Esophagus muscularis mucosa (tissue), 4 donors: ENCODE measurements at places on chromosomes 6 and 20. TPM values are rescaled to one million over a fixed set of nuclear protein-coding genes. Genes with fewer than 3 reads are reported as not detected.
A peak's percentile ranks its signal among the peaks of the same experiment; 100 is the strongest.

DNA sequence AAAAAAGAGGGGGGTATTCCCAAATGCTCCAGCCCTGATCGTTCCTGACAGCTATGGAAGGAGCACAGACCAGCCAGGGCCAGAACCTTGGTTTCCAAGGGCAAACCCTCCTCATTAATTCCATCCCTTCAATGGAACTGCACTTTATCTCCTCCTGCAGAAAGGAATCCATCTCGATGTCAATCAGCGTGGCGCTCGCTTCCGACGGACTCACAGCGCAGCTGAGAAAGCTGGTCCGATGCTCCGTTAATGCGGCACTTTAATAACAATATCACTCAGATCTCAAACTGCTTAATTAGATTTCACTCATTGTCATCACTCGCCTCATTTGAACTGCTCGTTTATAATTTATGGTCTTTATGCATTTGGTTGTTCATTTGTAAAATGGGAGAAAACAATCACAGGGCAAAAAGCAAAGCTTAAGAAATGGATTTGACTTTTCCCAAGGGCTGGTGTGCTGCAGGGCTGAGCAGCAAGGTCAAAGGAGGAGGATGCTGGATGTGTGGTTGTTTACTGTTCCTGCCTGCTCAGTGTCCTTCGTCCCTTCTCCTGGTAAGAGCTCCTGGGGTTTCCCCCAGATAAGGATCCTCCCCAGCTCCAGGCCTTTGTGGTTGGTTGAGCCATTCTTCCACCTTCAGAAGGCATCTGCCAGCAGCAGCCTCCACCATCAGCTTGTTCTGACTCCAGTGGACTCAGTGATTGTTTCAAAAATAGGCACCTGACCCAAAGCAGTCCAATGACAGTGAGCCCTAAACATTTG is 152.7 kb downstream of the ANKRD60 start:
- no peak overlapping the region for H3K4me3 ChIP-seq
- H3K27me3 ChIP-seq = peaks cover 9% of the 10 kb centered on the region
- H3K27ac ChIP-seq = no peak overlapping the region
- peak; percentile 89 for DNase-seq

- no peaks in the 10 kb centered on the region for H3K27me3 ChIP-seq
- no peak overlapping the region for H3K4me3 ChIP-seq
- no peaks in the 10 kb centered on the region for H3K36me3 ChIP-seq
Measured at GRCh38 chr6:105482227-105482844, 79.5 kb upstream of the PREP start.

GRCh38 chr6:11971154-11971553 is 41.0 kb upstream of the HIVEP1 start:
- no peaks in the 10 kb centered on the region for H3K27me3 ChIP-seq
- no peaks in the 10 kb centered on the region for H3K36me3 ChIP-seq
- H3K4me1 ChIP-seq = peaks cover 18% of the 10 kb centered on the region

- peak overlapping the region; percentile 38 for H3K27ac ChIP-seq
- H3K36me3 ChIP-seq = no peaks in the 10 kb centered on the region
- no peaks in the 10 kb centered on the region for H3K4me1 ChIP-seq
- DNase-seq = no peak
- no peak overlapping the region for H3K4me3 ChIP-seq
- no peaks in the 10 kb centered on the region for H3K27me3 ChIP-seq
Measured at GRCh38 chr6:151757506-151757955, 50.0 kb upstream of the ESR1 start.

ETV7 gene
- not detected for total RNA-seq

DNA sequence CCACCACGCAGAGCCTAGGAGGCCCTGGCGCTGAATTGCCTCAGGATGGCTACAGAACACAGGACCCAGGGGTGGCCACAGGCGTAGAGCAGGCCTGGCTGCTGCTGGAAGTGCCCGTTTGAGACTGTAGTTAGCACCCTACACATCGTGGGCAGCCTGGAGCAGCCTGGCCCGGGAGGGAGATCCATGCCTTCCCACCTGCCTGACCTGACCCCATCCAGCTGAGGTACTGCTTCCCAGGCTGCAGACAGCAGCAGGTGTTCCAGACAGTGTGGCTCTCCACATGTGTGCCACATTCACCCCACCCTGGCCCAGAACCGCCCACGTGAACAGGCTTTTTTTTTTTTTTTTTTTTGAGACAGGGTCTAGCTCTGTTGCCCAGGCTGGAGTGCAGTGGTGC is 20.9 kb upstream of the MAP1LC3A start:
- H3K27ac ChIP-seq = no peak overlapping the region
- peaks cover 57% of the 10 kb centered on the region for H3K36me3 ChIP-seq
- H3K27me3 ChIP-seq = no peaks in the 10 kb centered on the region
- no peak for DNase-seq
- no peaks in the 10 kb centered on the region for H3K4me1 ChIP-seq

POPDC3 gene
- total RNA-seq = not detected

PKIB gene
- not detected for total RNA-seq

DNA sequence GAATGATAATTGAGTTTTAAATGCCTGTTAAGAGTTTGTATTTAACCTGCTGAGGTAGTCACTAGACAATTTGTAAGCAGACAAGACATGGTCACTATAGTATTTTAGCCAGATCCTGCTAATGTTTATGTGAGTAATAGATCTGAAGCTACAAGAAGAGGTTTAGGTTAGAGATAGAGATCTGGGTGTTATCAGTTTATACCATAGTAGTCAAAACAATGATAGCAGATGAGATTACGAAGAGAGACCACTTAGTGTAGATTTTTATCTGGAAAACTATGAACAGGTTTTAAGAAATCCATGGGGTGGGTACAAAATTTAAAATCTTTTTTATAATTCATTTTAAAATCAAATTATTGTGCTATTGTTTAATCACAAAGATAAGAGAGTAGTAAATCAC is 47.5 kb downstream of the PHIP start:
- H3K27ac ChIP-seq = no peak overlapping the region
- peaks cover 4% of the 10 kb centered on the region for H3K36me3 ChIP-seq
- no peak overlapping the region for H3K4me3 ChIP-seq
- peaks cover 5% of the 10 kb centered on the region for H3K4me1 ChIP-seq
- no peak for DNase-seq
- H3K27me3 ChIP-seq = no peaks in the 10 kb centered on the region

- no peak overlapping the region for H3K27ac ChIP-seq
- H3K4me1 ChIP-seq = no peaks in the 10 kb centered on the region
- no peak overlapping the region for H3K4me3 ChIP-seq
- H3K27me3 ChIP-seq = no peaks in the 10 kb centered on the region
Measured at GRCh38 chr6:103405321-103405720, 1454.4 kb downstream of the HACE1 start.

DNA sequence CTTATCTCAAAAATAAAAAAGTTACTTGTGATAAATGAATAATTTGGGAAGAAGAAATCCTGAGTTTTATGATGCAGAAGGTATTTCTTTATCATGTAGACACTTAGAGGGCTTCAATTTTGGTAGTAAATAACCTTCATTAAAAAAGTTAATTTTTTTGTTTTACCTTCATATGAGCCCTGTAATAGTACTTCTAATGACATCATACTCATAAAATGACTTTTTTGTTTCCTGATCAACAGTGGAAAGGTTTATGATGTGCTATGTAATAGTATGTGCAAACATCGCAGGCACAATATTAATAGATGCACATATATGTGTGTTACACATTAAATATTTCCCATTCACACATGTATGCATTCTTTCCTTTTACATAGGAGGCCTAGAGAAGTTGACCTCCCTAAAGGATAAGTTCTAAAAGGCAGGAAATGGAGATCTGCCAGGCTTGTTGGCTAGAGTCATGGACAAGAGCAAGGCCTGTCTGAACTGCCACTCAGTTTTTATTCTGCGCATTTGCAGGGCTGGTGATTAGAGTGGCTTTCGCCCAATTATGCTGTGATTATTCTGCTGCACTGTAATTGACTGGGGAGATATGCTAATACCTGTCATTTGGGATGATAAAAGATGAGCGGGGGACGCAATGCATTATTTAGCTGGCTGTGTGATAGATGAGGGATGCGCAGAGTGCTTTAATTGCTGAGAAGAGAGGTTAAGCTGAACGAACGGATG is 272.6 kb downstream of the TMEM242 start:
- H3K27ac ChIP-seq = no peak overlapping the region
- no peak for DNase-seq
- H3K4me1 ChIP-seq = peaks cover 26% of the 10 kb centered on the region
- H3K4me3 ChIP-seq = no peak overlapping the region

ATRN gene
- total RNA-seq = 19.1 TPM

GRCh38 chr6:11732036-11732631 is 46.5 kb downstream of the ADTRP start:
- no peak overlapping the region for H3K27ac ChIP-seq
- no peaks in the 10 kb centered on the region for H3K27me3 ChIP-seq
- H3K4me3 ChIP-seq = no peak overlapping the region
- H3K36me3 ChIP-seq = no peaks in the 10 kb centered on the region

GRCh38 chr20:25497586-25498279 is 87.6 kb downstream of the NINL start:
- H3K4me1 ChIP-seq = no peaks in the 10 kb centered on the region
- H3K36me3 ChIP-seq = peaks cover 23% of the 10 kb centered on the region
- no peaks in the 10 kb centered on the region for H3K27me3 ChIP-seq
- H3K27ac ChIP-seq = no peak overlapping the region
- no peak for DNase-seq

DNA sequence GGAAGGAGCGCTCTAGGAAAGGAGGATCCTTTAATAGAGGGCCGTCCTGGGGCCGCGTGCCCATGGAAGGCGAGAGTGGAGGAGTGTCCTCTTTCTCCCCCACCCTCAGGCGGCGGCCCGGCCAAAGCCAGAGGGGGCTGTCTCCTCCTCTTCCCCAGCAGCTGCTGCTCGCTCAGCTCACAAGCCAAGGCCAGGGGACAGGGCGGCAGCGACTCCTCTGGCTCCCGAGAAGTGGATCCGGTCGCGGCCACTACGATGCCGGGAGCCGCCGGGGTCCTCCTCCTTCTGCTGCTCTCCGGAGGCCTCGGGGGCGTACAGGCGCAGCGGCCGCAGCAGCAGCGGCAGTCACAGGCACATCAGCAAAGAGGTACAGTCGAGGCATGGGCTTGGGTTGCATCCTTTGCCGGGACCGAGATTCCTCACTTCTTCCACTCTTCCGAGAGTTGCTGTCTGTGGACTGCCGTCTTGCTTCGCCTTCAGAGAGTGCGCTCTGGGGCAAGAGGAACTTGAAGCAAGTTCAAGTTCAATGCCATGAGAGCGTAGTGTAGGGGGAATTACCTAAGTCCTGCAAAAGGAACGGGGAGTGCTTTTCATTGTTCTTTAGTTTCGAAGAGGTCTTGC is at the start of gene LAMA2:
Gene LAMA2, plus strand, starts transcription at position 148 of the 621 bp plus-strand sequence. Its CDS starts 108 bp downstream, at position 256.
- H3K4me1 ChIP-seq = peaks cover 13% of the 10 kb centered on the region
- H3K36me3 ChIP-seq = no peaks in the 10 kb centered on the region
- peak; percentile 95 for DNase-seq

DNA sequence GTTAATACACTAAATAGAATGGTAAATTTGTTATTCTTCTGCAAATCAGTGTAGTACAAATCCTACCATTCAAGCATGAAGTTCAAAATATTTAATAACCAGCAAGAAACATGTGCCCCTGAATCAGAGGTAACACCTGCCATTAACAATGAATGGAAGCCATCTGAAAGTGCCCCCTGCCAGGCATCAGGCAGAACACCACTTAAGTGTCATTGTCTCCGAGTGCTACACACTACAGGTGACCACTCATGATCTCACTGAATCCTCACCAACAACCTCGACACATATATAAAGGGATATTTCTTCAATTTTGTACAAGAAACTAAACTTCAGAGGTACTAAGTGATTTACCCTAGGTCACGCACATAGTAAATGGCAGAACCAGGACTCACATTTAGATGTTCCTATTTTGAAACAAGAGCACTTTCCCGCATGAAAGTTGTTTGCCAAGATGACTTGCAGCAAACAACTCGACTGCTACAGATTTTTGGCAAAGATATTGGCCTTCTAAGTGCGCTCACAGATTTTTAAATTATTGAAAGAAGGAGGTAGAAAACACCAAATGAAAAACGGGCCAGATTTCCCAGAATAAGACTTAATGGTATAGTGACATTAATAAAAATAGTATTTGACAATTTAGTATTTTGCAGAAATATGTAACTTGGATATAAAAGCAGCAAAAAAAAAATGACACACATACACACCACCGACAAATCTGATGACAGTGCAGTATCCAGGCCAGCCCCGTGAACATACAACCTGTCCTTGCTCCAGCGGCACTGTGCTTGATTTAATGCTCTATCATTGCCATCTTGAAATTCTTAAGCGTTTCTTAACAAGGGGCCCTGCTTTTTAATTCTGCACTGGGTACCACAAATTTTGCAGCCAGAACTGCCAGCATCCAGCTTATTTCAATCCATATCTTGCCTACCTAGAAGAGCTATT is 274.5 kb downstream of the ALDH8A1 start:
- H3K4me3 ChIP-seq = no peak overlapping the region
- no peak for DNase-seq
- H3K4me1 ChIP-seq = peaks cover 6% of the 10 kb centered on the region
- no peaks in the 10 kb centered on the region for H3K36me3 ChIP-seq
- no peaks in the 10 kb centered on the region for H3K27me3 ChIP-seq

HRH3 gene
- not detected for total RNA-seq

DNA sequence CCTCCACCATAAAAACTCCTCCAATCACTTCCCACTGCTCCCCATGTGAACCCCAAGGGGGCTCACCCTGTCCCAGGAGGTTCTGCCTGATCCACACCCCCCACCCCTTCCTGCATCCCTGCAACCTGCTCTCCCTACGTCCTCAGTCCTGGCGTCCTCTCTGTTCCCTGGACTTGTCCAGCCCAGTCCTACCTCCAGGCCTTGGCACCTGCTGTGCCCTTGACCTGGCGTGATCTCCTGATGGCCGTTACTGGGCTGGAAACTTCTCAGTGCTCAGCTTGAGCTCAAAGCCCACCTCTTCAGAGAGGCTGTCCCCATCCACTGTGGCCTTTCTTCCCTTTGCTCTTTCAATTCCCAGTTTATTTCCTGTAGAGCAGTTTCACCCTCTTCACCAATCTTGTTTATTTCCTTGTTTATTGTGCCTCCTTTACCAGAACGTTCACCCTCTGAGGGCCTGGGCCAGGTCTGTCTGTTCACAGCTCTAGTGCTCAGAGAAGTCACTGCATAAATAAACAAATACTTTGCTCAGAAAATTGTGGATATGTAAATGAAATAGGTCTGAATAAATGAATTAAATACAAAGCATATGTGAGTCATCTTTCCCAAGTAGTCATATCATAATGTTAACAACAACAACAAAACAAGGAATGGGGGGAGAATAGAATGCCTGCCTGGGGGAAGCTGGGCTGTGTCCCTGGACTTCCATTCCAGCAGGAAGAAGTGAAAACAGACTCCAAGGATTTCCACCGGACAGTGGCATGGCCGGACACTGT is 175.7 kb upstream of the SULF2 start:
- no peak overlapping the region for H3K4me3 ChIP-seq
- no peak for DNase-seq
- H3K4me1 ChIP-seq = peaks cover 3% of the 10 kb centered on the region
- no peaks in the 10 kb centered on the region for H3K36me3 ChIP-seq

RAMACL gene
- total RNA-seq = 2.8 TPM

DNA sequence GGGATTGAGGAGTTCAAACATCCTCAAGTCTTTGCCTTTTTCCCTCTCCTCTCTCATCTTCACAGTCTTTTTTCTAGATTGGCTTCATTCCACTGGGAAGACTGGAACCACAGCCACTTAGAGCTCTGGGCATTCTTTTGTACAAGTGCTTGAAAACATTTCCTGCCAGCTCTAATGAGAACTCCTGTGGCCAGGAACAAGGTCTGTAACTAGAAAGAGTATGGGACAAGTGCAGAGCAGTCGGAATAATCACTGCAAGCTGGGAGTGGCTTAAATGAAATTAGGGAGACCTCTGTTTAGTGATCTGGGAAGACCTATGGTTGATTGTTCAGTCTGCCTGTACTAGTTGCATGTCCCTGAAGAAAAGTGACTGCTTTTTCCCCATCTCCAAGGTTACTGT is 41.0 kb upstream of the SMIM8 start:
- H3K4me3 ChIP-seq = no peak overlapping the region
- no peaks in the 10 kb centered on the region for H3K36me3 ChIP-seq
- no peaks in the 10 kb centered on the region for H3K27me3 ChIP-seq
- no peaks in the 10 kb centered on the region for H3K4me1 ChIP-seq
- no peak for DNase-seq

C6orf118 gene
- total RNA-seq = not detected
